ENCODE measurements at places on chromosomes 4 and X.
A peak's percentile ranks its signal among the peaks of the same experiment; 100 is the strongest.

DNA sequence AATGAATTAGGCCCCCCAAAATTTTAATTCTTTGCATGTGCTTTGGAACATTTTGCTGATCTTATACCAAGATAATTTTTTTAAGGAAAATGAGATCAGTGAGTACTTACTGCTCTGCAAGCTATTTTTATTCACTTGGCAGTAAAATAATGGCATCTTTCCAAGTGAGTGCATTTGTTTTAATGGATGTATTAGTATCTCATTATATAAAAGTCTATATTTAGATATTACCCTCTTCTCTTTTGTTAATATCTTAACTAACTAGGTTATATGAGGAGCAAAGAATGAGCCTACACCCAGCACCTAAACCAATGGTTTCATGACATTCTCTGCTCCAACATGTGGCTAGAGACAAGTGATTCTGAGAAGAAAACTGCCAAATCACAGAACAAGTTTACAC lies 21.1 kb upstream of the ARAF start:
- no peak for DNase-seq

DNA sequence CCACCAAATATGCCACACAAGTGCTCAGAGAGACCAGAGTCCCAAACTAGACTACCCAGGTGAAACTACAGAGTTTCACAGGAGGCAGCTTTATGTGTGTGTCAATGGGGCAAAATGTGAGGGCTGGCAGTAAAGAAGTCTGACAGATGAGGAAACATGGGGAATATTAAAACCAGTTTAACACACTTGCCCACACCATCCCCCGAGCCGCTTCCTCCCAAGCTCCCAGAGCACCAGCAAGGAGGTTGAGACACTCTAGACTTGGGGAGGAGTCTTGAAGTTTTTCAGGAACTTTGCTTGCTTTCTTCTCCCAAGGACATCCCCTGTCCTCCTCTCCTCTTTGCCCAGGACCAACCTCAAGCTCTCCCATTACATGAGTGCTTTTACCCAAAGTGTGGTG lies 94.7 kb upstream of the SPRY1 start:
- no peak for DNase-seq

- DNase-seq, result peak; percentile 73
Observed at GRCh38 chr4:188008377-188008776, 12.8 kb downstream of the ZFP42 start.

- no peak for DNase-seq
Observed at GRCh38 chr4:41420541-41420940, 117.4 kb upstream of the LIMCH1 start.

DNA sequence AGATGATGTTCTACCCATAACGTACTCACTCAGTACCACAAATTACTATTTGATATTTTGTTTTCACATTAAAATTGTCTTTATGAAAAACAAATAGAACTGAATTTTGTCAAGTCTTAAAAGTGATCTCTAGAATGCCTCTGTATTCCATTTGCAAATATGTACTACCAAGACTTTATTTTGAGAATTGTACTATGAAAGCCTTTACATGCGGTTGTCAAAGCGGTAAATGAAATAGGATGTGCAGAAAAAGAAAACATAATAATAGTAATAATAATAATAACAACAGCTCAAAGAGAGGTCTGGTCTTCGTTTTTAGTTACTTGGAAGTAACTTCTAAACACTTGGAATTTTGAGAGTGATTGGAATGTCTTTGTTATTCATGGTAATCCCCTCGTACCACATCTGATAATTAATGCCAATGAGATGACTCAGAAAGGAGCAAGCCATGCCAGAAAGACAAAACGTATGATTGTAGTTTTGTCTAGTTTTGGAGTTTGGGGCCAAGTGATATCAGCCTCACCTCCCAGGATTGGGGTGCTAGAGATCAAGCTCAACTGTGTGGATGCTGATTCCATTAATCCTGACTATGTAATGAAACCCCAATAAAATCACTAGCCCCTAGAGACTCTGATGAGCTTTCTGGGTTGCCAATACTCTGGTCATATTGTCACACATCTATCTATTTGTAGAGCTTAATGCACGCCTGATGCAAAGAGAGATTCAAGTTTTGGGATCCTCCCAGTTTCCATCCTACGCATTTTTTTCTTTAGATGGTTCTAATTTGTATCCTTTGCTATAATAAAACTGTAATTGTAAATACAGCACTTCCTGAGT lies 20.2 kb upstream of the CTSO start:
- DNase-seq, result peak; percentile 66

GRCh38 chrX:124338733-124339514 lies 6.5 kb downstream of the TEX13D start:
- no peak for DNase-seq

- peak; percentile 75 for DNase-seq
Observed at GRCh38 chrX:39736216-39737211, 361.2 kb downstream of the BCOR start.

DNA sequence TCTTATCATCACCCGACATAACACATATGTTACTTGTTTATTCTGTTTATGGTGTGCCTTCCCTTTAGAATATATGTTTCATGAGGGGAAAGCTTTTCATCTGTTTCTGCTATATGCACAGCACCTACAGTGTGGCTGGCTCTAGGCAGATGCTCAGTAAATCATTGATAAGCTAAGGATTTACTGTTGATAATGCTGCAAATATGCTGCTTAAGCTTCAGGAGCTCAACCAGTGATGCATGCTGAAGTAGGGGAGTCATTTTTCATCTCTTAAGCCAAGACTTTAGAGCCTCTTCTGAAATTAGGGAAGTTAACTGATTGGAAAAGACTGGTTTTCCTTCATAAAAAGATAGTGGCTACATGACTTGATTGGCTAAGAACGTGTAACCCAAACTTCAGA lies 16.4 kb downstream of the FAT4 start:
- no peak for DNase-seq

DNA sequence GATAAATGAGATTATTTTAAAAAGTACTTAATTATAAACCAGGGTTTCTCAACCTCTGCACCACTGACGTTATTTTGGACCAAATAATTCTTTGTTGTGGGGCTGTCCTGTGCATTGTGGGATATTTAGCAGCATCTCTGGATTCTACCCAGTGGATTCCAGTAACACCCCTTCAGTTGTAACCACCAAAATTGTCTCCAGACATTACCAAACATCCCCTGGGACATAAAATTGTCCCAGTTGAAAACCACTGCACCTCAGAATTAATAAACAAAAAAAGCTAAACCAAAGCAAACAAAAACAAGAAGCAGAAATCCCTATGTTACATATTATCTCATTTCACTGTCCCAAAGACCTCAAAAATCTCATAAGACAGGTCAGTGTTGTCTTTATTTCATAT lies 54.2 kb upstream of the GIMD1 start:
- DNase-seq, result no peak

- DNase-seq, result no peak
Observed at GRCh38 chr4:83785891-83786290, 250.0 kb downstream of the GPAT3 start.

DNA sequence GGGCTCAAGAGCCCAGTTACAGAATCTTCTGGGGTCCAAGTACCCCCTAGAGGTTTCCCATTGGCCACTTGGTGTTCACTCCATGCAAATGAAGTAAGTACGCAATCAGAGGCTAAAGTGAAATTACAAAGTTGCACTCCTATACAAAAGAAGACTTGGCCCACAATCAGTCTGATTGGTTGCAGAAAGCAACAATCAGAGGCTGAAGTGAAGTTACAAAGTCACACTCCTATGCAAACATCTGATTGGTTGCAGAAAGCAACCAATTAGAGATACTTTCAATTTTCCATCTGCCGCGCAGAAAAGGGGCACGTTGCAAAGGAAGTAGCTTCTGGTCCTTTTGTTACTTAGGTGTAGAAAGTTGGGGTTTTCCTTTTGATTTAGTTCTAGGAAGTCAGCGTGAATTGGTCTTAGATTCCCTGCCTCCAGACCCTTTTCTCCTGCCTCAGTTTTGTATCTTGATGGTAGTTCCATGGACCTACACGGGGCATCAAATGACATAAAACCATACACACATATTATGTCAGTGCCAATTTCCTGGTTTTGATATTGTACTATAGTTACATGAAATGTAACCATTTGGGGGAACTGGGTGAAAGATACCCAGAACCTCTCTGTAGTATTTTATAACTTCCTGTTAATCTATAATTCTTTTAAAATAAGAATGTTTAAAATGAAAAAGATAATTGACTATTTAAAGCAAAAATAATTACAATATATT lies 12.4 kb upstream of the PIN4 start:
- DNase-seq, result peak; percentile 0

GRCh38 chr4:181897935-181898334 lies 345.3 kb upstream of the TENM3 start:
- peak; percentile 78 for DNase-seq

DNA sequence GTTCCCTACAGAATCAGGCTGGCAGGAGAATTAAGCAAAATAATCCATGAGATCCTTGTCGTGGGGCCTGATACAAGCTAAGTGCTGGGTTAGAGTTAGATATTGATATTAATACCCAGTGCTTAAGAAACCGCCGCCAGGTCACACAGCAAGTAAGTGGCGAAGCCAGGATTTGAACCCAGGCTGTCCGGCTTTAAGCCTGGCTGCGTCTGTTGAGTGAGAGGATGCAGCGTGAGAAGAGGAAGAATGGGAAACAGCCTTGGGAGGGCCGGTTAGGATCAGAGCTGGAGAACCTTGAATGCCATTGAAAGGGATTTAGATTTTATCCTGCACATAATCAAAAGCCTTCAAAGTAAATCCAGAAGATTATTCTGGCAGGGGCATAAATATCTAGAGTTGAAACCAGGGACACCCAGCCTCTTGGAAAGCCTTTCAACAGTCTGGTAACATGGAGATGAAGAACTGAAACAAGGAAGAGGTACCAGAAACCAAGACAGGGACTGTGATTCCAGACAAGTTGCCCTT lies 64.8 kb upstream of the HELT start:
- no peak for DNase-seq

DNA sequence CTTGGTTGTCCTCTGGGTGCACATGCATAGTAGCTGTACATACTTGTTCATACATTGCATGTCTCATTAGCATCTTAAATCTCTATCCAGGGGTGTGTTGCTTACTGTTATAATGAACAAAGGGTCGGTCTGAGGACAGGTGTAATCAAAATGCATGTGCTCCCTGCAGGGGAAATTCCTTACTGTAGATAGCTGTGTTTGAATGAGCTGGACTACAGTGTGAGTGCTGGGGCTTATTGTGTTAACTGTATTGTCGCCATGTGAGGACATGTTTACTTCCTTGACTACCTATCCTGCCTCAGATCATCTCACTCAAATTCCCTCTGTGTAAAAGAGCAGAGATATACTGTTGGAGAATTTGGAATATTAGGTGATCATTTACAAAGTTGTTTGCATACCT lies 98.7 kb downstream of the KLHL34 start:
- no peak for DNase-seq

DNA sequence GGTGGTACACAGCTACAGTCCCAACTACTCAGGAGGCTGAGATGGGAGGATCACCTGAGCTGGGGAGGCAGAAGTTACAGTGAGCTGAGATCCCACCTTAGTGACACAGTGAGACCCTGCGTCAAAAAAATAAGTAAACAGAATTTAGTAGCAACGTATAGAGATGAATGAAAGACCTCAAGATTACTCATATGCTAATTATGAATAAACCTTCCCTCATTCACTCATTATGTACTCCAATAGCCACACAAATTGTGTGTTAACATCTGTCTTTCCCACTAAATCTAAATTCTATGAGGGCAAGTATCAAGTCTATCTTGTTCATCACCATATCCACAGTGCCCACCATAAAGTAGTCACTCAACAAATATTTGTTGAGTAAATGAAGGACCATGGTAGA lies 111.5 kb downstream of the LRBA start:
- no peak for DNase-seq

DNA sequence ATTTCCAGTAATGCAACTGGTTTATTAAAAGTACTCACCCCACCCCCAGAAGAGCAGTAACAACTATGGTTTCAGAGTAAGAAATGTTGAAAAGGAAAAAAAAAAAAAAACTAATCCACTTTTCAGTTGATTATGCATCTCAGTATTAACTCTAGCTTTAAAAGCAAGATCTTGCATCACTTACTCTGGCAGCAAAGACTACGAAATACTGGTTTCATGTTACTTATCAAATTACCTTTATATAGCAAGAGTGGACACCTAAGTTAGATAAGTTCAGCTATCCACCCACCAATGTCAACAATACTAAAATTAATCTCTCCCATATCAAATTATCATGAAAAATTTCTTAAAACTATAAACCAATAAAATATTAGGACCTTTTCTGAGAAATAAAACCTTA lies 105.0 kb downstream of the ABCB7 start:
- DNase-seq, result no peak
